ENCODE measurements at places on chromosomes 3 and 15. TPM values are rescaled to one million over a fixed set of nuclear protein-coding genes. Genes with fewer than 3 reads are reported as not detected.

DNA sequence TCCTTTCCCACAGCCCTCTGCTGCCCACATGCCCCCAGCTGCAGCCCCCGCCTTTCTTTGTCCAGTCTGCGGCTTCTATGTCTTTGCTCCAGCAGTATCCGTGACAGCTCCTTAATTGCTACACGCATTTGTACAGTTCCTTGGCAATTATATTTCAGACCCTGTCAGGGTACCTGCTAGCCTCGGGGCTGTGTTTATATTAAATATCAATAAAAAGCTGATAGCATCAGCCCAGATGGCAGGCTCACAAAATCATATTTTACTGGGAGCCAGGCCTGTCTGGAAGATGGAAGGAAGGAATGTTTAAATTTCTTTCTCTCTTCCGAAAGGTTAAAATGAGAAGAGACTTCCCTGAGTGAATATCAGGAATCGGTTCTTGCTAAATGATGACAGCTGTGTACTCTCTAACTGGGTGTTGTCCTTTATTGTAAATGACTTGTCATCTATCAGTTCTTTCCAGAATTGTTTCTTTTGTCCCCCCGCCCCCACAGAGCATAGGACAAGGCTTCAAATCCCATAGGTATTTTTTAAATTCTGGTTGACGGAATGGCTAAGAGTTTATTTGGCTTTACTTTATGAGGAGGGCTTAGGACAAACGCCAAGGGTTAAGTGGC, 378.1 kb downstream of the LRTM1 start:
- no peak for DNase-seq

- no peak for DNase-seq
Observed at GRCh38 chr3:88235102-88235501, 85.3 kb downstream of the C3orf38 start.

- no peak for DNase-seq
Observed at GRCh38 chr3:3815206-3815605, 16.0 kb downstream of the LRRN1 start.

DNA sequence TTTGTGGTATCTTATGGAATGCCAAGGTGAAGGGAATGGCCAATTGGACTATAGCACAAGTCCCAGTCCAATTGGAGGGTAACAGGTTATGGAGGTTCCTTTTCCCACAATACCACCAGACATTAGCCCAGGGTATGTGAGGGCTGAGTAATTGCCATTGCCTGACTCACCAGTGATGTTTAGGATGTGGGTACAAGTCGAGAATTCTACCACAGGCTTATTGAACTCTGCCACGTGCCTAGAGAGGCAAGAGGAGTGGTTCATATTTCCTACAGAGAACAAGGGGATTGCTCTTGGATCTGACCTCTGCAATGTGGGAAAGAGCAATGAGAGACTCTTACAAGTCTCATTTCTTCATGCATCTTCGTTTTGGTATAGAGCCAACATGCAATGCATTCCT, 85.0 kb upstream of the XCR1 start:
- DNase-seq = no peak

Gene KLF15
- 12.1 TPM for total RNA-seq

Gene GOLGA8S
- total RNA-seq = 0.21 TPM

GRCh38 chr3:12353796-12354525, 65.1 kb downstream of the PPARG start:
- no peak for DNase-seq

- DNase-seq = peak; percentile 69
Observed at GRCh38 chr3:184748219-184749135, 36.6 kb upstream of the MAGEF1 start.

GRCh38 chr3:120749843-120750242, 7.3 kb downstream of the GTF2E1 start:
- DNase-seq = no peak

Gene CYP8B1
- not detected for total RNA-seq

DNA sequence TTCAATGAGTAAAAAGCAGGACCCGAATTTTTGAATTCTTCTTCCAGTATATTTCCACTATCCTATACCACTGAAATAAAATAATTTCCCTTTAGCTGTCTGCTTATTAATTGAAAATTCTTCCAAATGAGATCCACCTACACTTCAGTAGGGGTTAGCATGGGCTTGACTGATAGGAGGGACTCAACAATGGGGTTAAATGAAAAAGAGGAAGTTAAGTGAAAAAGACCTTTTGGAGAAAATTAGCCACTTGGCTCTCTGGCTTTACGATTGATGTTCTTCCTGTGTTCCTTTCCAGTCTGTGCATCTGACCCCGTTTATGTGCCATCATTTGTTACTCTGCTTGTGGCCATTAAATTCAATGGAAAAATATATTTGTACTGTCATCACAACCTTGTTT, 54.0 kb upstream of the GCNT3 start:
- DNase-seq = no peak

Data from tongue (tissue), 3 donors.